ENCODE measurements at places on chromosomes 3 and 15.

- DNase-seq, result no peak
Measured at GRCh38 chr15:26421065-26421464, 351.8 kb downstream of the GABRB3 start.

GRCh38 chr3:28727307-28727706 is 378.7 kb upstream of the AZI2 start:
- DNase-seq, result no peak

DNA sequence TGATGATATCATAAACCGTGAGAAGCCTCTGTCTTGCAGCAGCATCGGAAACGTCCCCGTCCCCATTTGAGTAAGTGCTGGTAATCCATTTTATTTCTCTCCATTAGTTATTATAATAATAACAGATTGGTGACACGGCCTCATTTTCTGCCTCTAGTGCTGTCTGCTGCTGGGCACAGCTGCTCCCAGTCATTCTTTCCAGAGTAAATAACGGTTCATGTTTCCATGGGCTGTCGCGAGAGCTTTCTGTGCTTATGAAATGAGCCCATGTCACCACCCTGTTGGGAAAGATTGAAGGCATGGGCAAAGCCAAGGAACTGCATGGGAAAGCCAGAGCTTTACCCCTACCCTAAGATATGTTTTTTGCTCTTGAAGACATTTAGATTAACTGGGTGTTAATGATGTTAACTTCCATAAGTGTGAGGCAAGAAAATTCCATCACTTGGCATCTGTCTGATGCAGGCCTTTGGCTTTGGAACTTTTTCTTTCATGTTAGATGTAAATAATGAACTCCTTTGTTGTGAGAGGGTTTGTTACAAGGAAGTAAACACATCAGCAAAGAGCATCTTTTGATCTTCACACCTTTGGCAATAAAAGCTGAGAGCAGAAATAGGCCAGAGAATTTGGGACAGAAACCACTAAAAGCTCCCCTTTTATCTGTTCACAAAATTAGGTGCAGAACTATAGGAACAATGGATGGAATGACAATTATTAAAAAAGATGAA is 141.8 kb downstream of the FILIP1L start:
- DNase-seq, result no peak

DNA sequence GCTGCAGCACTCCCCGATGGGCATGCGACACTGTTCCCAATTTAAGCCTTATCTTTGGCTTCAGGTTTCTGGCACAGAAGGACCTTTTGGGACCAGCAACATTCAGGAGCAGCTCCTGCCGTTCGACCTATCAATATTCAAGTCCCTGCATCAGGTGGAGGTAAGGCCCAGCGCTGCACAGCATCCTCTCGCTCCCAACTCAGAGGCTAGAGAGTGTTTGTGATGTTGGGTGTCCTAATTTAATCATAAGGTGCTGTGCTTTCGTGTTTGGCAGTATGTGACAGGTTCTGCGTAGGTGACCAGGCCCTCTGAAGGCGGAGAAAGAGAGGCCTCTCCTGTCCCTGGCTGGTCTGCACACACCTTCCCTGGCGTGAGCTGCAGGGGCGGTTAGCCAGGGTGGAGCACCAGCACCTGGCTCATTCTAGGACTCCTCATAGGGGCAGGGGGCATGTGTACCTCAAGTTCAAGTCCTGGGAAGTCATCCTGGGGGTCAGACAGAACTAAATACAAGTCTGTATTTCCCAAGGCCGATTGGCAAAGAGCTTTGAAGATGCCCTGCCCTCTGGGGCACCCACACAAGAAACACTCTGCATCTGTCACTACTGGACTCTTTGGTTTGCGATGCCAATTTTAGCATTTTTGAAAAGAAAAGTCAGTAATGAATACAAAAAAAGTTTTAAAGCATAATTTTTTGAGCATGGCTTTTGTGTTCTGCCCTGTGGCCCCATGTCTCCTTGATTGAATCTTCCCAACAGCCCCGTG is 17.0 kb downstream of the NISCH start:
- DNase-seq, result no peak

DNA sequence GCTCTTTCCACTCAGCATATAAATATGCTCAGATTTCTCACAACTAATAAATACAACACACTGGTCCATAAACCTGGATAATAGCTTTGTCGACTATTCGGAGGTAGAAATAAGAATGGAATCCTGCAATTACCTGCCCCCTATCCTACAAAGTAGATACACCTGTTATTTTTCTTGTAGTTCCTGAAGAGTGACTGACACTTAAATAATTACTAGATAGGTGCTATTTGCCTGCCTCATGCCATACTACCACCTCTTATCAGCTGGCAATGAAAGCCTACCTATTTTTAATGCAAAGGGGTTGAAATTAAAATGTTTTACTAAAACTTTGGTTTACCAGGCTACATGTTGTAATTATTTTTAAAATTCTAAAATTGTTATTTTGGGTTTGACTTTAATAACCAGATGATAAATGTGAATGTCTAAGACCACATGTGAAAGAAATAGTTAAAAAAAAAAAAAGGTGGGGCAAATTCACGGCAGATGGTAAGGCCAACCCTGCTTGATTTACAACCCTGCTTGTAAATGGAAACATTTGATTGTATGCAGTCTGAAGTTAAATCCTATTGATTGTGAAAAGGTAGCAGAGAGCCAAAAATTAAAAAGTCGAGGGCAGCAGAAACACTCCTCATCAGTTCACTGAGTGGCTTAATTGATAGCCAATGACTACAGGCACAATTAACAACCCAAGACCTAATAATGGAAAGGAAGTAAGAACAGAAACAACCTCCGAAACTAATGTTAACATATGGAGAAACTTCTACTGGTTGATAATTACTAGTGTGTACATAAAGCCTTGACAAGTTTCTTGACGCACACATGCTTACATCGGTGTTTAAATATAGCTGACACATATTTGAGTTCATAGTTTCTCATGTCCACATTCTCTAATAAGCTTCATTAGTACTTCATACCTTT is 8.9 kb downstream of the PEAK1 start:
- DNase-seq, result no peak

- no peak for DNase-seq
Measured at GRCh38 chr15:38709196-38709595, 144.6 kb upstream of the RASGRP1 start.

DNA sequence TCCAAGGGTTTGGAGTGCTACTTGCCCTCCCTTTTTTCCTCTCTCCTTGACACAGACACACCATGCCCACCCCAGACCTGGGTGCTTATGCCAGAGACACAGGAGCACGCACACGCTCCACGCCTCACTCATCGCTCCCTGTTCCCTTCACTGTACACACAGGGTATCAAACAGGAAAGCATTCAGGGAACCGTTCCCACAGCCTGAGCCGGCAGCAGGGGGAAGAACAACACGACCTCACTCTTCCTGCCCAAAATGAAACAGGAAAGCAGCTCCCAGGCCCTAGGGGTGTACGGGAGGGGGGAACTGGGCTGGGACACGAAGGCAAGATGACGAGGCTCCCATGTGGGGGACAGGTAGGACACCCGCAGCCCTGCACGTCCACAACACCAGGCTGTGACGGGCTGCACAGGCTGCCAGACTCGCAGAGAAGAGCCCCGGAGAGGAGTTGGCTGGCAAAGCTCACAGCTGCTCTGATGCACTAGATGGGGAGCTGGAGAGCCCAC is 11.2 kb downstream of the DLL4 start:
- no peak for DNase-seq

GRCh38 chr15:69909719-69910444 is 187.8 kb downstream of the TLE3 start:
- no peak for DNase-seq

DNA sequence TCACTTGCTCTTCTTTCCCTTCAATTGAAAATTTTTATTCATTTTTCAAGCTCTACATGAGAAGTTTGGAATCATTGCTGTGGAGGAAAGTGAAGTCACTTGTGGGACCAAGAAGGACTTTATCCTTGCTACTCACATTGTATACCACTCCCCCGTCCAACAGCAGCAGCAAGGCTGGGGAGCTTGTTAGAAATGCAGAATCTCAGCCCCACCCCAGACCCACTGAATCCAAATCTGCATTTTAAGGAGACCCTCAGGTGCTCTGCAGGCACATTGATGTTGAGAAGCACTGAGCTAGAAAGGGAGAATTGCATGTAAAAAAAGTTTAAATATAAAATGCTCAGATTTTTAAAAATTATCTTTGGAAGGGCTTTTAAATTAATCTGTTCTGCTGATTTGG is 202.3 kb upstream of the MRPL3 start:
- DNase-seq, result no peak

DNA sequence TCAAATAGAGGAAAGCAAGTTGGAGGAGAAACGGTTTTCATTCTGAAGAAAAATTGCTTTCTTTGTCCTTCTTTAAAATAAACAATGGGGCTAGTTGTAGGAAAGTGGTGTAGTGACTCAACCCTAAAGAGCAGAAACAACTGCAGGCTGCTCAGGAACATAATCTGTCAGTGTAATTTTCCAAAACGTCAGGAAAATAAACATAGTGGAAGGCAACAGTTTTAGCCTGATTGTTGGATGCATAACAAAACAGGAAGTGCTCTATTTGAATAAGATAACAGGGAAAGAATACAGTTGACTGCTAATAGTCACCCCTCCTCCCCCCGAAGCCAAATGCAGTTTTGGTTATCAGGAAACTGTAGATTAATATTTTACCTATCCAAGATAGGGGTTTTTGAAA is 167.6 kb downstream of the ECT2 start:
- DNase-seq, result no peak

GRCh38 chr3:70771426-70772147 is 459.1 kb upstream of the MDFIC2 start:
- DNase-seq, result no peak

GRCh38 chr3:14525685-14526631 is 14.2 kb downstream of the GRIP2 start:
- DNase-seq, result no peak

GRCh38 chr15:82714016-82714415 is 4.3 kb upstream of the AP3B2 start:
- DNase-seq, result no peak

- DNase-seq, result peak; percentile 47
Measured at GRCh38 chr15:88621789-88622604, 857 bp downstream of the AEN start.

DNA sequence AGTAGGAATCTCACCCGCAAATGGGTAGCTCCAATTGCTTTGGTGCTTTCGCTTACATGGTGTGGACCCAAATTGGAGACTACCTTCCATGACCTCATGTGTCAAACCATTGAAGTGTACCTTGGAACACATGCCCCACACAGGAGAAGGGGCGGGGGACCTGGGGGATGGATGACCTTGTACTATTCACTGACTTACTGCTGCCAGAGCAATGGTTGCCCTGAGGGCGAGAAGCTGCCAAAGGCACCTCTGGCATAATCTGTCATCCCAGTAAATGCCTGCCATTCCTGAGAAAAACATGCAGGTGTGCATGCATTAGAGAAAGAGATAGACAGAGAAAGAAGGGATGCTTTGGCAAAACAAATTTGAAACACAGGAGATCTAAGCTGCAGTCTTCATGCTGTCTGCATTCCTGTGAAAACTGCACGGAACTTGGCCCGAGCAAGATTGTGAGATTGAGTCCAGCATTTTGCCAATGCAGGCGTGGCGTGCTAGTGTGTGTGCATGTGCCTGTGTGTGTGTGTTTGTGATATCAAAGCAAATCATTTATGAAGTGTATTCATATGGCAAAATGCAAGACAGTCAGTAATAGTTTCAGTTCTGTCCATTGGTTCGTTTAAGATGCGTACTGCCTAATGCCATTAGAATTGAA is 219.5 kb upstream of the MDFIC2 start:
- no peak for DNase-seq

- DNase-seq, result no peak
Measured at GRCh38 chr3:120824613-120825012, 82.1 kb downstream of the GTF2E1 start.

GRCh38 chr3:42130329-42131070 is 39.3 kb downstream of the TRAK1 start:
- DNase-seq, result no peak

DNA sequence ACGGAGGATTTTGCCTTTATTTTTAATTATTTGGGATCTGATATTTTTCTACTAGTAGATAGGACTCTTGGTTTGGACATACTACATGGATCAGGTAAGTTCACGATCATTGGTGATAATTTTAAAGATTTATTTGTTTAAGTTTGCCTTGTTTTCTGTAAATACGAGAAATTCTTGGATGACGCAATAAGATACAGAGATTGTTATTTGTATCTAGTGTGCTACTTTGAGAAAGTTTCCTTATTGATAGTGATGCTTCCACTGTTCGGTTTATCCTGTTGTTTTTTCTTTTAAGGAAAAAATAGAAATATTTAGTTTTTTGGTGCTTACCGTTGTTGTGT is 577 bp downstream of the CHD2 start:
- no peak for DNase-seq

GRCh38 chr3:28206479-28206878 is 34.9 kb upstream of the CMC1 start:
- no peak for DNase-seq

GRCh38 chr3:99974989-99975388 is 139.3 kb downstream of the FILIP1L start:
- no peak for DNase-seq

DNA sequence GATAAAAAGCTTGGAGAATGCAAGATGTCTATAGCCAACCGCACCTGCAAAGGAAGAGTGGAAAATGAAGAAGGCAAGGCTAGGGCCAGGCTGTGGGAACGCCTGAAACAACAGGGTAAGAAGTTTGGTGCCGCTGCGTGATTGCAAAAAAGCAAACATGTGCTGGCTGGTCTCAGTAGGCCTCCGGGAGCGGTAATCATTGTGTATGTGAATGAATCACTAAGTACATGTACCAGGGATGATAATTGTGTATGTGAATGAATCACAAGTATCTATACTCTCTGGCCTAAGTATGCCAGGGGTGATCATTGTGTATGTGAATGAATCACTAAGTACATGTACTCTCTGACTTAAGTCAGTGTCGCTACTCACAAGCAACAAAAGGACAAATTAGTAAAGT is 40.3 kb upstream of the PARL start:
- DNase-seq, result no peak

GRCh38 chr15:22872936-22873701 is 34.7 kb downstream of the NIPA2 start:
- DNase-seq, result no peak

GRCh38 chr3:38458796-38459498 is 5.3 kb downstream of the ACVR2B start:
- DNase-seq, result no peak

DNA sequence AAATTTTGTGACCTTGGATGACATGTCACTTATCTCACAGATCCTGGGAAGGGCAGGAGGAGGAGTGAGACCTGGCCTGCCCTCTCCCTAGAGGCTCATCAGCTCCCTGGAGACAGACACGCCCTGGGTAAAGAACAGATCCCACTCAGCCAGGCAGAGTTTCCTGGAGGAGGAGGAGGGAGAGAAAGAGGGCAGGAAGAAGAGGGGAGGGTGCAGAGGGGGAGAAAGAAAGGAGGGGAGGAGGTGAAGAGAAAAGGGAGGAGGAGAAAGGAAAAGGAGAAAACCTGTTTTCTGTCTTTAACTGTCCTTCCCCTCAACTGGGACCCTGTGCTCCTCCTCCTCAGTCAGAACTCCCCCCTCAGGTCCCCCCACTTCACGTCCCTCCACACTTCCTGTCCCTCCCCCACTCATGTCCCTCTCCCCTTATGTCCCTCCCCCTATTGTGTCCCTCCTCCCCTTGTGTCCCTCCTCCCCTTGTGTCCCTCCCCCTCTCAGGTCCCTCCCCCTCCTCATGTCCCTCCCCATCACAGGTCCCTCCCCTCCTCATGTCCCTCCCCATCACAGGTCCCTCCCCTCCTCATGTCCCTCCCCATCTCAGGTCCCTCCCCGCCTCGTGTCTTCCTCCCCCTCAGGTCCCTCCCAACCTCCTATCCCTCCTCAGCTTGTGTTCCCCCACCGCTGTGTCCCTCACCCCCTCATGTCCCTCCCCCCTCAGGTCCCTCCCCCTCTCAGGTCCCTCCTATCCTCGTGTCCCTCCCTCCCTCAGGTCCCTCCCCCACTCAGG is 52.3 kb upstream of the CGNL1 start:
- DNase-seq, result no peak

GRCh38 chr3:99925584-99926230 is 108.0 kb downstream of the CMSS1 start:
- no peak for DNase-seq
